ENCODE measurements at places on chromosomes 5 and 9.

GRCh38 chr5:24643880-24644279 lies 898 bp downstream of the CDH10 start:
- no peak for DNase-seq

DNA sequence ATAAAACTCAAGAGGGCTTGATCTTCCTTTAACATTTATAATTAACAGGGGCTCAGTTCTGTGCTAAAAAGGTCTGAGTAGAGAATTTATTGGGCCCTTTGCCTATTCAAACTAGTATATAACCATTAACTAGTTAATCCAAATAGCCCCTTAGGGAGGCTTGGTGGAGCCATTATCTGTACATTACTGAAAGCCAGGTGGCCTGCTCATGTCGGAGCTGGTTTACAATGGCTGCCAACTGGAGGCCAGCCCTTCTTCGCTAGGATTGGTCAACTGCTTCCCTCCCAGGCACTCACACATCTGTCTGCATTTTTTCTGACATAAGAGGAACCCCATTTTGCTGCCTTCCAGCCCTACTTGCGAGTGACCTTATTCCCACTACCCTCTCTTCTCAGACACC lies 30.4 kb upstream of the NDFIP1 start:
- DNase-seq: no peak

- no peak for DNase-seq
These were observed 69.8 kb downstream of the SYK start for GRCh38 chr9:90871327-90871935.

- DNase-seq: no peak
These were observed 126.0 kb upstream of the TMEM161B start for GRCh38 chr5:88394536-88395175.

GRCh38 chr9:136609838-136610311 lies 52.8 kb upstream of the EGFL7 start:
- DNase-seq: no peak

GRCh38 chr9:132042324-132042723 lies 37.3 kb downstream of the MED27 start:
- DNase-seq: no peak

GRCh38 chr9:108639696-108640095 lies 216.1 kb downstream of the ACTL7B start:
- DNase-seq: no peak

All from CD4-positive, alpha-beta T cell treated with Interleukin-21 for 1 hour (primary cell).